ENCODE measurements at places on chromosomes 12 and 14. TPM values are rescaled to one million over a fixed set of nuclear protein-coding genes. Genes with fewer than 3 reads are reported as not detected.

BICDL1 gene
- 147 TPM for total RNA-seq

CFAP251 gene
- 0.82 TPM for total RNA-seq

SCFD1 gene
- total RNA-seq = 80.0 TPM

TAS2R9 gene
- total RNA-seq = not detected

GUCY2C gene
- total RNA-seq = not detected

HIGD1C gene
- total RNA-seq = not detected

SSPN gene
- 0.27 TPM for total RNA-seq

GRIN2B gene
- not detected for total RNA-seq

ALDH6A1 gene
- total RNA-seq = 19.1 TPM

SMIM10L1 gene
- total RNA-seq = 13.4 TPM

CYP46A1 gene
- 0.41 TPM for total RNA-seq

P2RX2 gene
- not detected for total RNA-seq

MGP gene
- 3.7 TPM for total RNA-seq

SYNE3 gene
- 48.2 TPM for total RNA-seq

KRT79 gene
- total RNA-seq = not detected

KLRG1 gene
- 4.1 TPM for total RNA-seq

KLHL33 gene
- 0.52 TPM for total RNA-seq

DIO2 gene
- not detected for total RNA-seq

PARPBP gene
- total RNA-seq = 1.8 TPM

All from naive thymus-derived CD8-positive, alpha-beta T cell (primary cell).